Lower leg skin (tissue), 4 donors: ENCODE measurements at places on chromosomes 7 and 10.

GRCh38 chr7:150397346-150398107 is 18.4 kb downstream of the ZNF775 start:
- no peak for DNase-seq

GRCh38 chr7:112257073-112257472 is 50.6 kb downstream of the ZNF277 start:
- DNase-seq: no peak

DNA sequence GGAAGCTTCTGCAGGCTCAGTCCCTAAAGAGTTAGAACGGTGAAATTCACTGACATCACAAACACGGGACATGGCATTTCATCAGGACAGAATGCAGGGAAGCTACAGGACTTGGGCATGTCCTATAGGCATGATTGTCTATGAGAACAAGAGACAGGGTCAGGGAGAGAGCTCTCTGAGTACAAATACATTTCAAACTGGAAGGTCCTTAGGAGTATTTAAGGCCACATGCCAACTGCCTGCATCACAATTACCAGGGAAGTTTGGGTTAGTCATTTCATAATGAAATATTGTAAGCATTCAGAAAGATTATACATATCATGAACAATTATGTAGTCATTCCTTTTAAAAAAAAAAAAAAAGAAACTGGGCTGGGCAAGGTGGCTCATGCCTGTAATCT is 71.3 kb downstream of the CREB3L2 start:
- DNase-seq: no peak

GRCh38 chr10:68586606-68587305 is 26.6 kb downstream of the TET1 start:
- no peak for DNase-seq

DNA sequence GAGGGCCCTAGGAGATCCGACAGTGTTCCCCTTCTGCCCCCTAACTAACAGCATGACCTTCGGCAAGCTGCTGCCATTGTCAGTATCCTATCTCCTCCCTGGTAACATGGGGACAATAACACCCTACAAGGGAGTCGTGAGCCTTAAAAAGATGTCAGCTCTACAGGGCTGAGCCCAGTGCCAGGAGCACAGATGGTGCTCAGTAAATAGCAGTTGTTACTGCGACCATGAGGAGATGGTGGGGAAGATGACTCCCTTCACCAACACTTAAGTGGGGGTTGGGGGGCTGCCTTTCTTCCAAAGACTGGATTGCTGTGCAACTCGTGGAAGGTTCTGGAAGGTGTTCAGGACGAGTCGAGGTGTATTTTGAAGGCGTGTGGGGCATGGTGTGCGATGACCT is 29.5 kb upstream of the C10orf120 start:
- DNase-seq: no peak

DNA sequence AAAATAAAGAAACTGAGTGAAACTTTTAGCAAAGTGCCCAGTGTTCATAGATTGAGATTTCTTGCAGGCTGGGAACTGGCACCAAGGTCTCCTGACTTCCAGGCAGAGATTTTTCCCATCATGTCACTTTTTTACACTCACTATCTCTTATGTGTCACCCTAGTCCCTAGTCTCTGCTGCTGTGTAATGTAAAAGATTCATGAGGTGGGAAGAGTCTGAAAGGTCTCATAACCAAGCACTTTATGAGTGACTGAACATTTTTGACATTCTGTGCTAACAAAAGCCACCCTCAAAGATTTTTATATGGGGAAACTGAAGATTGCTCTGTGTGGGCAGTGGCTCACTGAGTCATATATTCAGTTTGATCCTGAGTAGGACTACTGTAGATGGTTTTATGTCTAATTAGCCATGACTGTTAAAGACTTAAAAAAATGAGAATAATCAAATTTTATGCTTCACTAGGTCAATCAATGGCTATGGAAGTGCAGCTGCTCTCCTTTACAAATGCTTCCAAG is 900.3 kb upstream of the SORCS1 start:
- DNase-seq: no peak

DNA sequence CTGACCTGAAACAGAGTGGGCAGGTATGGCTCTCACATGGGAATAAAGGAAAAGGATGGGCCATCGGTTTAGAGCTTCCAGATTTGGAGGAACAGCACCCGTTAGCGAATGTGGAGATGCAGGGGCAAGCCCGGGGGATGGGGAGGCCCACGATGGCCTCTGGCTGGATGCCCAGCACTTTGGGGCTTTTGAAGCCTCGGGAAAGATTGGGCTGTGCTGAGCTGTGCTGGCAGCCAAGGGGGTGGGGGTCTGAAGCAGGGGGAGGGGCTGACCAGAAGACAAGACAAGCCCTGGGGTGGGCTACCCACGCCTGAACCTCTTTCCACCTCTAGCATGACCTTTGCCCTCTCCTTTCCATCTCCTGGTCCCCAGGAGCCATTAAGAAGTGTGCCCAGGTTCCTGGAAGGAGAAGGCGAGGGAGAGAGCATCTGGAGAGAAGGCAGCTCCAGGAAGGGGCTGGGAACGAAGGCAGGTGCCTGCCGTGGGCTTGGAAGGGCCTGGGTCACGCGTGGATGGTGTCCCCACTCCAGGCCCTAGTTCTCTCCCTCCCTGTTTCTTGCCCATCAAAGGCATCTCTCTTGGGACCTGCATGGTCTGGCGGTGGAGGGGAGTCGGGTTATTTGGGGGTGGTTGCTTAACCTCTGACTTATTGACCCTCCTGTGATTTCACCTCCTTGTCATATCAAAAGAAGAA is 39.7 kb downstream of the JAKMIP3 start:
- DNase-seq: no peak

- DNase-seq: no peak
Observed at GRCh38 chr10:79438699-79439085, 6.7 kb downstream of the ZCCHC24 start.

- DNase-seq: no peak
Observed at GRCh38 chr10:68154211-68154497, 44.9 kb downstream of the MYPN start.

GRCh38 chr10:67171970-67172369 is 246.1 kb downstream of the LRRTM3 start:
- no peak for DNase-seq

GRCh38 chr7:141208539-141208938 is 134.7 kb downstream of the TMEM178B start:
- DNase-seq: no peak

DNA sequence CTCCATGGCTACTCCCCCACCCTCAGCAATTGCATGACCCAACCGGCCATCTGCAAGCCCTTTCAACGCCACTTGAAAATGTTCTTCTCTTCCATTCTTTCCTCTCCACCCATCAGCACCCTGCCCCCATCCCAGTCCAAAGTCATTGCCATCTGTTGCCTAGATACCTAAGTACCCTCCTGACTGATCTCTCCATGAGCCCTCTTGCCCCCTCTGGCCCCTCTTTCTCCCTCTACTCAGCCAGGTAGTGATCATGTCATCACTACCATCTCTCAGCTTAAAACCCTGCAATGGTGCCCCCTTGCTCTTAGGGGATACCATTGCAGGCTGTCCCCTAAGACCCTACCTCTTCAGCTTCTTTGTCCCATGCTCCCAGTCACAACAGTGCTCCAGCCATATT is 30.5 kb upstream of the BTRC start:
- DNase-seq: no peak

DNA sequence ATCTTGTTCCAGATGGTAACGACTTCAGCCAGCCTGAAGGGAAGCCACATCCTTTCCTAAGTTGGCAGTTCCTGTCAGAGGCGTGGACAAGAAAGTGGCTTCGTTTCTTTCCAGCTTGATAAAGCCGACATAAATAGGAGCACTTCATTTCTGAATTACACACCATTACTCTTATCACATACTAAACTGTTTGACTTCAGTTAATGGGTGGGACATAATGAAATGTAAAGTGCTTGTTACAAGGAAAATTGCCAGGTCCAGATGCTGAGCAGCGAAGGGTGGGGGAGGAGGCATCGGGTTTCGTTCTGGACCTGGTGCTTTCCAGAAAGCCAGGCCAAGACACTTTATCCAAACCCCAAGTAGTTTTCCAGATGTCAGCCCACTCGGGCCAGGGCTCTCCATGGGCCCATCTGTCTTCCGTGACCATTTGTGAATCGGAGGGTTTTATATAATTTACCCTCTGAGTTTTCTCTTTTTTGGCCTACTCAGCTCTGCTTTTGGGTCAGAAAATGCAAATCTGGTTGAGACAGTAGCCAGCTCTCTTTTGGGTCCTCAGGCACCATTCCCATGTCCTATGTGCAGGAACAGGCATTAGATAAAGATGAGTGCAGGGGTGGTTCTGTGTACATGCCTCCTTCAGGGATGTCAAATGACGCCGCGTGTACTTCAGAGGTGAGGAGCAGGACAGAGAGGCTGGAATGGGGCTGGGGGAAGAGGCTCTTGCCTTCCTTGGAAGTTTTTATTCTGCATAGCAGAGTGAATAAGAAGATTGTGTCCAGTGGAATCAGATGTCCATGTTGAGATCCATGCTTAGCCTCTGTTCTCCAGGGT is 90.2 kb downstream of the TACC2 start:
- peak; percentile 68 for DNase-seq

DNA sequence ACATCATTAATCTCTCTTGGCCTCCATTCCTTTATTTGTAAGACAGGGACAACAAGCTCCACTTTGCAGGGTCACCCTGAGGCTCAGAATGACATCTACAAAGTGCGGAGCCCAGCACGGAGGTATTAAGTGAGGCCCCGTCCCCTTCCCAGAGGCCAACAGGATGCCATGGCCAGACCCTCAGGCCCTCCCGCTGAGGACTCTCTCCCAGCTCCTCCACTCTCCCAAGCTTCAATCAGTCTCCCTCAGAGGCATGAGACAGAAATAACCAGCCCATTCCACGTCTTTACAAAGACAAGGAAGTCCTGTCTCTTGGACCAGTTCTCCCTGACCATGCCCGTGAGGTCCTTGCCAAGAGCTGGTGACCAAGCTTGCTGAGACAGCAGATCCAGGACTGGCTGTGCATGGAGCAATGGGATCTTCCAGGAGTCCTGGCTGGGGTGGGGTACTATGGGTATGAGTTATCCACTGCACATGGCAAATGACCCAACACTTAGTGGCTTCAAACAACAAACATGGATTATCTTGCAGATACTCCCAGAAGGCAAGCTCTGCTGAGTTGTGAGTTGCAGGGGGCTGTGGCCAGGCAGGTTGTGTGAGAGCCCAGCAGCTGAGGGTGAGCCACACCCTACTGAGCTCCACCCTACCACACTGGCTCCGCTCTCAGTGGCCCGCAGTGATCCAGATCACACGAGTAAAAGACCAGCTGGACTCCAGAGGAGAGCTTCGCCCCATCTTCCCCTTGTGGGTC is 4.3 kb upstream of the PPIF start:
- peak; percentile 78 for DNase-seq

DNA sequence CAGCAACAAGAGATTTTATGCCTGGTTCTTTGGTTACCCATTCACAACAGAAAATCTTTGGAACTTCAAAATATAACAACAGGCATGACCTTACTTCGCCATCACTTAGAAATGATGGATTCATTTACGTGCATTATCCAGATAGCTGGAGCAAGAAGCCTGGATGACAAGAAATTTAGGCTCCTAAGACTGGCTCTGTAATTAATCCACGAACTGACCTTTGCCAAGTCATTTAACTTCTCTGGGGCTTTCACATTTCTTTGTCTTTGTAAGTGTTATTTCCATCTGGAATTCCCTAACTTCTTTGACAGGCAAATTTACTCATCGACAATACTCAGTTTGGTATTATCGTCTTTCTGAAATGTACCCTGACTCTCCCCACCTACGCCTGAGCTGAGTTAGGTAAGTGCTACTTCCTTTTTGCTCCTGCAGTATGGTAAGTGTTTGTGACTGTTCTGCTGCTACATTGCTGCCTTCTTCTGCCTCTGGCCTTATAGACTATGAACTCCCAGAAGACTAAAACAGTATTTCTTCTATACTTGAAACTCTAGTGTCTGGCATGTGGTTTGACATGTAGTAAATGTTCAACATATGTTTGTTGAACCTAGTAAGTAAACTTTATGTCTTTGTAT is 5.5 kb upstream of the MDFIC start:
- DNase-seq: no peak

- no peak for DNase-seq
Observed at GRCh38 chr10:48609441-48609840, 4.6 kb upstream of the ARHGAP22 start.

GRCh38 chr7:97116308-97116707 is 1.2 kb upstream of the SDHAF3 start:
- no peak for DNase-seq

- no peak for DNase-seq
Observed at GRCh38 chr7:106644999-106645398, 16.0 kb downstream of the CCDC71L start.

DNA sequence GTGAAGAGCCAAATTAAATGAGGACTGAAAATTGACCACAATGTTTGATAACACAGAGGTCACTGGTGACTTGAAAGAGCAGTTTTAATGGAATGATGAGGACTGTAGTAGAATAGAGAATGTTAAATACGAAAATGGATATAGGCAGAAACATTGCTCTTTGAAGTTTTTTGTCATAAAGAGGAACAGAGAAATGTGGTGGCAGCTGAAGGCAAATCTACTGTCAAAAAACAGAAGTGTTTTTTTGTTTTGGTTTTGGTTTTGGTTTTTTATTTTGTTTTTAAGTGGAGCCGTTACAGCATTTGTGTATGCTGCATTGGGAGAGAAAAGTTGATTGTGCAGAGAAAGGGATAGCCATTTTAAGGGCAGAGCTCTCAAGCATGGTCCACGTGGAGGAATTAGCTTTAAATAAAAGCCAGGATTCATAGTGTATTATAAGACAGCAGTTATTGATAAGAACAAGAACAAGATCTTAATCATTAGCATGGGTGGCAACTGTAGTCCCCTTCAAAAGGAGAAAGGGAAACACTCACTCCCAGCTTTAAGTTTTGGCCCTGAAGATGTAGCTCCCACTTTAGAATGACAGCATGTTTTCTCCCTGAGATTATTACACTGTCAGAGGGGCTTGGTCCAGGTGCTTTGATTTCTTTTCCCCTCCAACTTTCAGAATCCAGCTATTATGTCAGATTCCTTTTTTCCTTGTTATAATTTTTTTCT is 156.7 kb upstream of the BET1 start:
- no peak for DNase-seq
